ENCODE measurements at places on chromosomes 16 and 17.

GRCh38 chr16:15513156-15513555, 78.8 kb downstream of the BMERB1 start:
- DNase-seq = no peak

- DNase-seq = no peak
Observed at GRCh38 chr16:73321853-73322252, 273.9 kb upstream of the ZFHX3 start.

- DNase-seq = no peak
Observed at GRCh38 chr17:7993972-7994589, 8.3 kb upstream of the GUCY2D start.

DNA sequence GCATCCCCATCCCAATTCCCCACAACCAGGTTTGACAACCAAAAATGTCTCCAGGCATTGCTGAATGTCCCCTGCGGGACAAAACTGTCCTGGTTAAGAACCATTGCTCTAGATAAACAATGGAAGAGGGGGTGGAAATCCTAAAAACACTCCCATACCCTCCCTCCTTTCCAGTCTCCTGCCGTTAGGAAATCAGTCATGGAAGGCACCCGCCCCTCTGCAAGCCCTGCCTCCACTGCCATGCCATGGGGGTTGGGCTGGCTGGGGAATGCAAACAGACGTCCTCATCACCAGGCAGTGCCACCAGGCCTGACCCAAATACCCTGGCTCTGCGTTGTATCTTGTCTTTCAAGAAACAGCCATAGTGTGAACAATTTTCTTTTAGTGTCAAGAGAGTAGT, 57.5 kb downstream of the CYTH1 start:
- no peak for DNase-seq

GRCh38 chr17:12727881-12728280, 61.4 kb upstream of the ARHGAP44 start:
- no peak for DNase-seq

DNA sequence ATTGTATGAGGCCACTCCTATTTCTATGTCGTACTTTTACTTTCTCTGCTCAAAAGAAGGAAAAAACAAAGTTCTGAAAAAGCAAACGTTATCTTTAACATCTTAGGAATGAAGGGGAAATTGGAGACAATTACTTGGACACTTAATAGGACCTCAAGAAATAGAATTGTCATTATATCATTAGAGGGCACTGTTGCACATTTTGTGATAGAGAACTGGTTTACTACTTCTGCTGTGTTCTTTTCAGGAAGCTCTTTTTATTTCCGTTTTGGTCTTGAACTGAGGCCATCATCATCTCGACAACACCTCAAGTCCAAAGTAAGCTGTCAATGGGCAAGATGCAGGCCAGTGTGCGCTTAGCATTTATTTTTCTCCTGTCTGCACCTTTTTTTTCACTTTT, 14.6 kb downstream of the COG4 start:
- DNase-seq = no peak

All from stimulated activated CD4-positive, alpha-beta T cell treated with anti-CD3 and anti-CD28 coated beads, Interleukin-2, amount 100 ng/mL, for 24 hours (primary cell).